Hepatocyte (in vitro differentiated cells): ENCODE measurements at places on chromosomes 4 and X. TPM values are rescaled to one million over a fixed set of nuclear protein-coding genes. Genes with fewer than 3 reads are reported as not detected.

- DNase-seq = no peak
- H3K4me1 ChIP-seq = no peaks in the 10 kb centered on the region
- no peak overlapping the region for H3K27ac ChIP-seq
- no peaks in the 10 kb centered on the region for H3K36me3 ChIP-seq
- H3K27me3 ChIP-seq = no peaks in the 10 kb centered on the region
- H3K4me3 ChIP-seq = no peak overlapping the region
Observed at GRCh38 chr4:103272174-103272573, 74.0 kb upstream of the CENPE start.

DNA sequence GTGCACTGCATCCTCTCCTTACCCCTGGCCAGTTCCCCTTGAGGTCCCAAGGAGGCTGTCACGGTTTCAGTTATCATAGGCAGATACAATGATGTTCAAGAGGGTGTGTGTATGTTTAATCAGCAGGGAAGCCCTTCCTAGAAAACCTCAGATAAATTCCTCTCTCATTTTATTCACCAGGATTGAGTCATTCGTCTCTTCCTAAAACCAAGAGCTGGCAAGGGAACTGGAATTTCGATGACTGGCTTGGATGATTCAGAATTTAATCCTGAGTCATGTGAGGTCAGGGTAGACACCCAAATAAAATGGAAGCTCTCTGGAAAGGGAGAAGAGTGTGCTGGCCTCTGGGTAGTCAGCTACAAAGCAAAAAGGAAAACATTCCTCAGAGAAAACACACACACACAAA lies 106.2 kb upstream of the RAPGEF2 start:
- no peak overlapping the region for H3K4me3 ChIP-seq
- DNase-seq = peak; percentile 34
- H3K36me3 ChIP-seq = no peaks in the 10 kb centered on the region
- H3K27ac ChIP-seq = no peak overlapping the region
- H3K4me1 ChIP-seq = no peaks in the 10 kb centered on the region

- H3K4me1 ChIP-seq = peaks cover 4% of the 10 kb centered on the region
- H3K27ac ChIP-seq = peak overlapping the region; percentile 38
- H3K27me3 ChIP-seq = no peaks in the 10 kb centered on the region
- no peak for DNase-seq
- no peaks in the 10 kb centered on the region for H3K36me3 ChIP-seq
Observed at GRCh38 chr4:16692961-16693506, 205.4 kb downstream of the LDB2 start.

The RAB9B gene
- 1.6 and 2.2 TPM in 2 replicates for polyA plus RNA-seq

The SPATA4 gene
- polyA plus RNA-seq = 1.1 TPM in 1 of 2 replicates, not detected in the other

GRCh38 chrX:13898083-13898482 lies 81.2 kb upstream of the GPM6B start:
- H3K4me3 ChIP-seq = no peak overlapping the region
- no peaks in the 10 kb centered on the region for H3K36me3 ChIP-seq
- no peaks in the 10 kb centered on the region for H3K27me3 ChIP-seq
- H3K4me1 ChIP-seq = no peaks in the 10 kb centered on the region
- no peak overlapping the region for H3K27ac ChIP-seq

The FGD1 gene
- polyA plus RNA-seq = 8.7 and 11.9 TPM in 2 replicates

DNA sequence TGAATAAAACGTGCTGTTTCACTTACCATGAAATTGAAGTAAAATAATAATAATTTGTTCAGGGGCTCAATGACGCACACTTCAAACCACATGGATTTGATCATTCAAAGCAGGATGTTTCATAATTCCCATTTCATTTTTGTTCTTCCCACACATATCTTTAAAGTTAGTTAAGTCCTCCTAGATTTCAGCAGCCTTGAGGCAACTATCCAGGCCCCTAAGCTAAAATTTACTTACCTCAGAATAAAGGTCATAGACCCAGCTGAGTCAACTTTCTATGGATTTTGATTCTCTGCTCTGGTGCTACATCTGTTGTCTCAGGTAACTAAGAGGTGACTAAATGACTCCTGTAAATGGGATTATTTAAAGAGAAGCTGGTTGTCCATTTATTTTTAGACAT lies 25.0 kb downstream of the GPR174 start:
- DNase-seq = no peak
- H3K4me3 ChIP-seq = no peak overlapping the region
